Immature natural killer cell (primary cell): ENCODE measurements at places on chromosomes 2 and 18.

GRCh38 chr2:145168091-145168490, 648.2 kb upstream of the ZEB2 start:
- DNase-seq = no peak

DNA sequence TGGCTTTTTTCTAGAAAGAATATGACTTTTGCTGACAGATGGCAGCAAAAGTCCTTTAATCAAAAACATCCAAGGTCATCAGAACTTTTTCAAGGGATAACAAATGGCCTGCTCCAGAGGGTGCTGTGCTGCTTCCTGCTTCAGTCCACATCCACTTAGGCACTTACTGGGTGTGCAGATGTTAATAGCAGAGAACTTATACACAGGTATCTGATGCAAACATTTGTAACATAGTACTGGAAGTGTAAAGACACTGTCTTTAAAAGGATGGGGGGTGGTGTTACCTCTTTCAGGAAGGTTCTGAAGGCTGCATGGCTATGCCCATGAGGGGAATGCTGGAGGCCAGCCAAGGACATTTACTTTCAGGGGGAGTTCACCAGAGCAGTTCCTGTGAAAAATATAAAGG, 5.5 kb downstream of the HOXD8 start:
- DNase-seq = no peak

DNA sequence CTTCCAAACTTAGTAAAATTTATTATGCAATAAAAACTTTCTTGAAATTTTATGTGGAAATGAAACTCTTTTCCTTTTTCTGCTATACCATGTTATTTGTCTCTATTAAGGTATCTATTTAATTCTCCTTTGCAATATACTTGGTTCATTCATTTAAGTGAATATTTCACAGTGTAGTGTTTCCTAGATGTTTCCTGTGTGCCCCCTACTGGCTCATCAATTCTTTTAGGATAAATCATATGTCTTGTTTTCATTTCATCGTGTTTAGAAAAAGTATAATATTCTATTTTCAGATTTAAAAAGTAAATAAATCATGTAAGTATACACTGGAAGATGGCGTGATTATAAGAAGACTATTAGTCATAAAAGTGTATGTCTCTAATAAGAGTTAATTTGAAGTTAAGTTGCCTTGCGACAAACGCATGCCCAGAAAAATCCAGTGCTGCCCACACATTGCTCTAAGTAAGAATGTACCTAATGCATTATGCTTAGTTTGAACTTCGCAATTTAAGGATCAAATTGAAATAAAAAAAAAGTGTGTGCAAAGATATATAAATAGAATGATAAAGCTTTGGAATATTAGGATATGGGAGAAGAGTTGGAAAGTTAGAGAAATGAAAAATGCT, 525.4 kb downstream of the KCNJ3 start:
- DNase-seq = no peak

DNA sequence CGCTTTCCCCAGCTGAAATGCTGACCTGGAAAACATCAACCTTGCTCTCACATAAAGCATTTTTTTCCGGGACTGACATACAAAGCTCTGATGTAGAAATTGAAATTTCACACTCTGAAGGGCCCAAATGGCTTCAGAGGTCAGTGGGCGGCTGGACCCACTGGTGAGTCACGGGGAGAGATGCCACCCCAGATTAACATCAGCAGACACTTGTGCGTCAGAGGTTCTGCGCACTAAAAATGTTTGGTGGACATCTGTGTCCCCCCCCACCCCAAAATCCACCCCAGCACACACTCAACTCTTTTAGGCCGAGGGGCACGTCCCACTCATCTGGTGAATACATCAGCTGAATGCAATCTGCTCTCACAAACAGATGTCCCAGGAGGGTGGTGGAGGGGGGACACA, 208.9 kb downstream of the ASB1 start:
- no peak for DNase-seq
